ENCODE measurements at places on chromosomes 13 and 19. TPM values are rescaled to one million over a fixed set of nuclear protein-coding genes. Genes with fewer than 3 reads are reported as not detected.
A peak's percentile ranks its signal among the peaks of the same experiment; 100 is the strongest.

Gene C19orf81
- 33.0 TPM for total RNA-seq

Gene MCEMP1
- 0.63 TPM for total RNA-seq

Gene TSPAN16
- total RNA-seq, result not detected

Gene ACP7
- not detected for total RNA-seq

Gene C19orf53
- 109 TPM for total RNA-seq

Gene SULT2B1
- total RNA-seq, result 0.42 TPM

DNA sequence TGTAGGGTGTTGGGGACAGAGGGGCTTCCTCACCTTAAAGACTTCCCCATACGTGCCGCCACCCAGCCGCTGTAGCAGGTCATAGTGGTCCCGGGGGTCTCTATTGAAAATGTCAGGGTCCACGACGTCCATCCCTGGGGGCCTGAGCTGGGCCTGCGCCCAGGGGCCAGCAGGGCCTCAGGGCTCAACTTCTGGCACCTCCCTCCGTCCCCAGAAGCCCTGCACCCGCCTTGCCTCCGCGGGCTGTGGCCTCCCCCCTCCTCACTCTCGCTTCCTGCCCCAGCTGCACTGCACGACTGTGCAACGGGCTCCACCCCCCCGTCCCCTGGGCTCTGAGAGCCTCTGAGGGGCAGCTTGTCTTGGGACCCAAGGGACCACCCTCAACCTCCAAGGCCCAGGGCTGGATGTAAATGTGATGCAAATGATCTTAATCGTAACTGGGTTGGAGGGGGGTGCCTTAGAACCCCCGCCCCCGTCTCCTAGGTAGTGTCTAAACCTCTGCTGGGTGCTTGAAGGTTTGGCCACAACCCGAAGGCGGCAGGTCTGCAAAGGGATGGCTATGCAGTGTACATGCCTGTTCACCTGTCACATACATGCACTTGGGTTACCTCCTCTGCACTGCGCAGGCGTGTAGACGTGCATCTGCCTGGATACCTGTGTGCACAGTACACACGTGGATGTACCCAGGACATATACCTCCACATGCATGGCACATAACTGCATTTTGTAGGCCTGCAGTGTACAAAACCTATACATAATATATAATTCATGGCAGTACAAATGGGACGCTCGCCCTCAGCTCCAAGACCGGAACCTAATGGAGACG, at the start of gene MAP4K1:
TSS of gene MAP4K1 (minus strand) at position 190 of the 826 bp plus-strand sequence. CDS start at position 132, 58 bp downstream.
- H3K27me3 ChIP-seq, result no peaks in the 10 kb centered on the region
- H3K4me1 ChIP-seq, result peaks cover 33% of the 10 kb centered on the region
- no peak for DNase-seq
- peak within 1 kb of the TSS; percentile 93 for H3K4me3 ChIP-seq
- H3K36me3 ChIP-seq, result peaks cover 35% of the 10 kb centered on the region

- no peak overlapping the region for H3K27ac ChIP-seq
- peak; percentile 84 for DNase-seq
These were observed 13.4 kb downstream of the TM6SF2 start for GRCh38 chr19:19259741-19260140.

DNA sequence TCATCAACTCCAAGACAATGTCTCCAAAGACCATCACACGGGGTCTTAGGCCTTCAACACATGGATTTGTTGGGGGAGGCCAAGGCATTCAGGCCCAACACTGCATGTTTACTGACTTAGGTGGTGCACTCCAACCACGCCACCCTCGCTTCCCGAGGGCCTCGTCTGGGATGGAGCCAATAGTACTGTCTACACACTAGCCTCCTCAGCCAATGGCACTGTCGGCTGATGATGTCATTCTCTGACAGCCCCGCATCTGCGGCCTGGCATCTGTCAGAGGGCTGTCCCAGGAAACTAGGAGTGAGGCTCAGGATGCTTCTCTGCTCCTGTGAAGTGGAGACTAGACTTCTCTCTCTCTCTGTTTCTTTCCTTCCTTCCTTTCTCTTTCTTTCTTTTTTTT, 96.6 kb downstream of the TEX26 start:
- no peaks in the 10 kb centered on the region for H3K36me3 ChIP-seq
- no peak overlapping the region for H3K27ac ChIP-seq
- no peak overlapping the region for H3K4me3 ChIP-seq

GRCh38 chr13:34347784-34348573, 530.0 kb downstream of the RFC3 start:
- H3K36me3 ChIP-seq, result no peaks in the 10 kb centered on the region
- no peaks in the 10 kb centered on the region for H3K4me1 ChIP-seq
- no peak overlapping the region for H3K4me3 ChIP-seq
- no peak for DNase-seq

DNA sequence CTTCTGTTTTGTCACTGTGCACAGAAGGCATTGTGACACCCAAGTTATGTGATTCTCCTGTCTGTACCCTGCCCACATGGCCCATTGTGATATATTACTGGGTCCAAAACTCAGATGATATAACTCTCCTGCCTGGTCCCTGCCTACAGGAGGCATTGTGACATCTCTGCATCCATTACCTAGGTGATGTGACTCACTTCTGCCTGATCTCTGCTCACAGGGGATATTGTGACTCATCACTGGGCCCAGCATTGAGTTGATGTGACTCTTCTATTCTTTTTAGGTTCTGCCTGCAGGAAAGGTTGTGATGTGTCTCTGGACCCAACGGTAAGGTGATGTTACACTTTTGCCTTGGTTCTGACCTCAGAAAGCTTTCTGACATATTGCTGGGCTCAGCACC, 67.9 kb upstream of the ZNF724 start:
- no peak overlapping the region for H3K4me3 ChIP-seq
- H3K27ac ChIP-seq, result no peak overlapping the region
- H3K36me3 ChIP-seq, result no peaks in the 10 kb centered on the region
- no peaks in the 10 kb centered on the region for H3K27me3 ChIP-seq

- H3K36me3 ChIP-seq, result no peaks in the 10 kb centered on the region
- H3K4me3 ChIP-seq, result no peak overlapping the region
- no peak overlapping the region for H3K27ac ChIP-seq
- H3K4me1 ChIP-seq, result no peaks in the 10 kb centered on the region
- no peak for DNase-seq
- H3K27me3 ChIP-seq, result no peaks in the 10 kb centered on the region
These were observed 213.0 kb downstream of the FOXO1 start for GRCh38 chr13:40453351-40454021.

DNA sequence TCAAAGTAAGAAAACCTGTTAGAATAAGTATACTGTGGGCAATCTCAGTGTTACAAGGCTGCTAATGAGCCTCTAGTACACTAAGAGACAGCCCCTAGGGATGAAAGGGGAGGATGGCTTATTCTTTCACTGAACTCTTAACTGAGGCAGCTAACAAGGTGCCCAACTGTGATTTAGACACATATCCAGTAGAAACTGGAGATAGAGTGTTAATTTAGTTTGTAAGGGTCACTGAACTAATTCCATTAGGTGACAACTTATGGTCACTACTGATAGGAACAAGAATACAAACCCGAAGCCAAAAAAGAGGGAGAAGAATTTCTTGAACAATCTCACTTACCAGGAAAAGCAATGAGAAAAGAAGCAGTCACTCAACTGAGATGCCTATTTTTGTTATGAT, 1010.6 kb downstream of the PCDH9 start:
- DNase-seq, result no peak
- H3K27ac ChIP-seq, result no peak overlapping the region
- H3K36me3 ChIP-seq, result no peaks in the 10 kb centered on the region
- no peaks in the 10 kb centered on the region for H3K27me3 ChIP-seq
- H3K4me3 ChIP-seq, result no peak overlapping the region

- H3K27ac ChIP-seq, result no peak overlapping the region
- no peaks in the 10 kb centered on the region for H3K4me1 ChIP-seq
- no peaks in the 10 kb centered on the region for H3K27me3 ChIP-seq
- no peak for DNase-seq
- no peaks in the 10 kb centered on the region for H3K36me3 ChIP-seq
These were observed 200.3 kb downstream of the LMO7 start for GRCh38 chr13:75836441-75836840.

All from K562 (cell line).